ENCODE measurements at places on chromosomes 7 and 10.

DNA sequence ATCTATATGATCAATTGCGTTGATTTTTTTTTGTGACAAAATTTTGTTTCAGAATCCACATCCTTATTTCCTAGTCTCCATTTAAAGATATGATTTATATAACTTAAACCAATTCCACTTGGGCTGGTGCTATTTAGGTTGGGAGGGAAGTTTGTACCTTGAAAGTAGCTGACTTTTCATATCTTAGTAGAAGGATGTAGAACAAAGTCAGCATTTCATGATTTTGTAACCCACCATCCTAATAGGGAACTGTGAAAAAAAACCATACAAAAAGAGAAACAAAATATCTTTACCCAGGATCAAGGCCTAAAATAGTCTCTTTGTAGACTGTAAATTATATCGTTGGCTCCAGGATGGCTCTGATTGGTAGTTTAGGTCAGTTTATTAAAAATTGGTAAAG lies 8.3 kb downstream of the HECTD2 start:
- DNase-seq: no peak

DNA sequence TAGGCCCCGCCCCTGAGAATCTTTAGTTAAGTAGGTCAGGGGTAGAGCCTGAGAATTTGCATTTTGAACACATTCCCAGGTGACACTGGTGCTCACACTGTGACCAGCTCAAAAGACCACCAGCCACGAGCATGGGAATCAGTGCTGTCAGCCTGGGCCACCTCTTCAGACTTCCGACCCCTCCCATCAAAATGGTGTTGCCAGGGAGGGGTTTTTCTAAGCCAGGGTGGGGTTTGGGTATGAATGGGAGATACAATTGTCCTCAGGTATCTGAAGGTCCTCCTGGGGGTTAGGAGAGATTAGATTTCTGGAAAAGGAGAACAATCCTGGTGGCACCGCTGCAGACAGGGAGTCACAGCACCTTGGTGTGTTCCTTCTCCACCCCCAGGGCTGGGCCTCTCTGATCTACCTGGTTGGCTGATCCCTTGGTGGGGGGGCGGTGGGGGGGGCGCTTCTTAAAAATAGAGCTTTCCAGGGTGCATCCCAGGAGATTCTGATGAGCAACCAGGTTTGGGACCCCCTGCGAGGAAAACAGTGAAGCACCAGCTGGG lies 111.5 kb upstream of the ANLN start:
- no peak for DNase-seq

DNA sequence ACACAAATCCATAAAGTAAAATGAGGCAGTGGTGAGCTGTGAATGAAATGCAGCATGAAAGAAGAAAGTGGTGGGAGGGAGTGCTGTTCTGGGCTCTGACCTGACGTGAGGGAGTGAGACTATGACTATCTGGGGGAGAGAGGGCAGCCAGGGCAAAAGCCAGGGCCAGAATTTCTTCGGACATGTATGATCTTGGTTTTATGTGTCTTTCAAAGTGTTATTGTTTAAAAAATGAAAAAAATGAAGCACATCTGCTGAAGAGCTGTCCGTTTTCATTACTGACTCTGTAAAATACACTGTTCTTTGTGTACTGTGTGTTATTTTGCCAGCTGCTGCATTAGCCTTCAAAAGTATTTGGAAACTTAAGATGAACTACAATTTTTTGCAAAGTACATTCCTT lies 70.2 kb upstream of the KLF14 start:
- DNase-seq: no peak

DNA sequence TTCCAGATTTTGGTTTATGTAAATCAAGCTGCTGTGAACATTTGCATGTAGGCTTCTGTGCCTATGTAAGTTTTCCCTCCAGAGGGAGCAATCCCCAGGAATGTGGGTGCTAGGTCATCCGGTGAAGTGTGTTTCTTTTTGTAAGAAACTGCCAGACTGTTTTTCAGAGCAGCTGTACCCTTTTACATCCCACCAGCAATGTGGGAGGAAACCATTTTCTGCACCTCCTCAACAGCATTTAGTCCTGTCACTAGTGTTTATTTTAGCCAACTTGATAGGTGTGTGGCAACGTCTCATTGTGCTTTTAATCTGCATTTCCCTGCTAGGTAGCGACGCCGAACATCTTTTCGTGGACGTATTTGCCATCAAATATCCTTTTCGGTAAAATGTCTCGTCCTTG lies 395.7 kb upstream of the FOXK1 start:
- DNase-seq: no peak

DNA sequence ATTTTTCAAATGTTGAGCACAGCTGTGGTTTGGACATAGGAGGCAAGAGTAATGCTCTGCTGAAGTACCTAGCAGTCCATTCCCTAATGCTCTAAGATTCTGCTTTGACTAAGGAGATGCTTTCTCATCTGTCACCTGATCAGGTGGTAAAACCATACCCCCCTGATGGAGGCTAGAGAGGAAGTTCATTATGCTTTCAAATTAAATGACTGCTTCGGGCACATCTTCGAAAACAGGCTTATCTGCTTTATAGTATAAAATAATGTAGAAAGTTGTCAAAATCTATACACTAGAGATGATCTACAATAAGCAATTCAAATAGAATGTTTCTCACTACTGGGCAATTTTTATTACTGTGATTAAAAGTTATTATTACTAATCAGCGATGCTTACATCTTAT lies at the start of gene GNAT3:
TSS of gene GNAT3 (minus strand) at position 101 of the 400 bp plus-strand sequence. CDS start 138 bp downstream, outside the sequence.
- DNase-seq: no peak

- DNase-seq: no peak
Measured at GRCh38 chr7:84237533-84238173, 43.1 kb upstream of the SEMA3A start.

DNA sequence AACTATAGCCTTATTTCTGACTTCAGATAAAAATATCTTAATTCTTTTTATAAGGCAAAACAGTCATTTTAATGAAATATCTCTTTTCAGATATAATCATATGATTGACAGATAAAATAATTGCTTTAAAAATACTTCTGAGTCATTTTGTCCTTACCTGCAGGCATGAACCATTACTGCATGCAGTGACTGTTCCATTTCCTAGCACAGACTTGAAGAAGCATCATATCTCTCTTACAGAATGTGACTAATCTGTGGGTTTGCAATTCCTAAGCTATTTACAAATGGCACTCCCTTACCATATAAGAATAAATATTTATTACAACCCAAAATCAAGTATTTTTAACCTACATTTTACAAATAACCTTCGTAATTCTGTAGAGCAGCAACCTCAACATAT lies 120.7 kb downstream of the SRPK2 start:
- DNase-seq: no peak
